ENCODE measurements at places on chromosomes 4 and X.

DNA sequence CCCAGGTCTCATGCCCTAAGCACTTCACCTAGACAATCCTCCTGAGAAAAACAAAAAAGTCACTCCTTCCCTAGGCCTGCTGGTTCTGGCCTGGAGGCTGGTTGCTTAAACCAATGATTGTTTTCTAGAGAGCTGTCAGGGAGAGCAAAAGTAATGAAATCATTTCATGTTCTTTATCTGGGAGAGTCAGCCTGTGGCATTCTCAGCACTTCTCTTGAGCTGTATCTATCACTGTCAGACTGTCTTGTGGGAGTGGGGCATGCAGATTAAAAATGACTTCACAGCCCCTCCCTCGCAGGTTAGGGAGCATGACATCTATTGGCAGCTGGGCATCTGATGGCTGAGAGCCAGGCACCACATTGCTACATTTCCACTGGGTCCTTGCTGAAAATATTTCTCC, 20.4 kb upstream of the TMEM154 start:
- no peak for DNase-seq

GRCh38 chrX:93791304-93791703, 117.3 kb downstream of the FAM133A start:
- DNase-seq, result no peak

DNA sequence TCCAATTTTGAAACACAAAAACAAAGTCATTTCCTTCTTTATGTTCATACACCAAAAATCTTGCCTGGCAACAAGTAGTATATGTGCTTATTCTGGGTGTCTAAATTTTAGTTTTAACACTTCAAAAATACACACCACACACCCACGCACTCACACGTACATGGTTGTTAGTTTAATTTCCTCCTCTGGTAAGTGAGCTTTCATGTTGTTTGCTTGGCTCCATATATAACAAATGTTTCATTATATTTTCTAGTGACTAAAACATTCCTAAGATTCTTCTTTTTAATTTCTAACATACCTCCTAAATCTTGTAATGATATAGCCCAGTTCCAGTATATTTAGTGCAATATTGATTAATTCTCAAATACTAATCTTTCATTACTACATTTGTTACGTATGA, 80.9 kb downstream of the PRDM5 start:
- no peak for DNase-seq

- no peak for DNase-seq
Measured at GRCh38 chr4:25759101-25759500, 103.5 kb downstream of the SLC34A2 start.

GRCh38 chr4:181877329-181877848, 365.8 kb upstream of the TENM3 start:
- DNase-seq, result no peak

DNA sequence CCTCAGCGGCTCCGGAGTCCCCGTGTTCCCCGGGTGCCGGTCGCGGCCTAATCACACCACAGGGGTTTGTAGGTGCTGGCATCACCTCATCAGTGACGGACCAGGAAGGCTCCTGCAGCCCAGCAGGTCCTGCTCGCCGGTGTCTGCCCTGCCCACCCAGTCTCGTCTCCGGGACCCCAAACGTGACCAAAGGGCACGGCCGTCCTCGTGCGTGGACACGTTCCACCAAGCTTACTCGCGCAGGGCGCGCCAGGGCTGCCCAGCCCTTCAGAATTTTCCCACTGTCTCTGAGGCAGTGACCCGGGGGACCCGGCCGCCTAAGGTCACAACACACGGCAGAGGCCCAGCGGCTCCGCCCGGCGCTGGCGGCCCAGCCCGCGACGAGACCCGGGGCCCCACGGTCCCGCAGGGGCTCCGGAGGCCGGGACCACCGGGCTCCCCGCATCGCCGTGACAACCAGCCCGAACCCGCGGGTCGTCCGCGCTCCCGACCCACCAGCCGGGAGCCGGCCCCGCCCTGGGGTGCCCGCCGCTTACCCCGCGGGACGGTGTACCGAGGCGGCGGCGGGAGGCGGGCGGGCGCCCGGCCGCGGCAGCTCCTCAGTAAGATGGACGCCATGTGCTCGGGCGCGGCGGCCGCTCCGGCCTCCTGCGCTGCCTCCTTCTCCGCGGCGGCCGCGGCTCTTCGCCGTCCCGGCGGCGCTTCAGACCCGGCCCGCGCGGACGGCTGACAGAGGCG, 454 bp downstream of the LETM1 start:
- DNase-seq, result peak; percentile 33

DNA sequence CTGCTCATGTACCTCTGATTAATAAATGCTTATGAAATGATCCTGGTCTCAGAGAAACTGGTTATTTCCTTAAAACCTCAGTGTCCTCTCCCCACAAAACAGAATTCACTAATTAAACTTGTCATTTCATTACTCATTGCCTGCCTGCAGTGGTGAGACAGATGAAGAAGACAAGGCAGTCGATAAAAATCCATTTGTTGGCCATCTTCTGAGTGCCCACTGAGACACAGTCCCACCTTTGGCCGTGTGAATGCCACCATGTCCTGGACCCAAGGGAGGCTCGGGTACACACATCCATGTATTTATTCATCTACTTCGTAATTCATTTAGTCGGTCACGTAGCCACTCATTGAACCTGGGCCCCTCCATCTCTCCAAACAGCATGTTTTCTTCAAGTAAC, 3.5 kb downstream of the S100P start:
- no peak for DNase-seq

- DNase-seq, result no peak
Measured at GRCh38 chr4:175453456-175453855, 358.6 kb downstream of the GPM6A start.

DNA sequence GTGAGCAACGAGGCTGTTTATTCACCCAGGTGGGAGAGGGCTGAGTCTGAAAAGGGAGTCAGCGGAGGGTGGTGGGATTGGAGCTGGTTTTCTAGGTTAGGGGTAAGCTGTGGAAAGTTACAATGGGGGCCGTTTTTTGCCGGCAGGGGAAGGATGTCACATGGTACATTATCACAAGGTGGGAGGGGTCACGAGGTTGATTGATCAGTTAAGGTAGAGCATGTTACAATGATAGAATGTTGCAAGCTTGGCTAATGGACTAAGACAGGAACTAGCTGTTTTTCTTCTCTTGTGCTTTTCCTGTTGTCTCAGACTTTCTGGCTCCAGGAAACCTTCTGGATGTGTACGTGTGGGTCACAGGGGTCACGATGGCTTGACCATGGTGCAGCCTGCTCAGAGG, 536.3 kb upstream of the HTR2C start:
- no peak for DNase-seq

DNA sequence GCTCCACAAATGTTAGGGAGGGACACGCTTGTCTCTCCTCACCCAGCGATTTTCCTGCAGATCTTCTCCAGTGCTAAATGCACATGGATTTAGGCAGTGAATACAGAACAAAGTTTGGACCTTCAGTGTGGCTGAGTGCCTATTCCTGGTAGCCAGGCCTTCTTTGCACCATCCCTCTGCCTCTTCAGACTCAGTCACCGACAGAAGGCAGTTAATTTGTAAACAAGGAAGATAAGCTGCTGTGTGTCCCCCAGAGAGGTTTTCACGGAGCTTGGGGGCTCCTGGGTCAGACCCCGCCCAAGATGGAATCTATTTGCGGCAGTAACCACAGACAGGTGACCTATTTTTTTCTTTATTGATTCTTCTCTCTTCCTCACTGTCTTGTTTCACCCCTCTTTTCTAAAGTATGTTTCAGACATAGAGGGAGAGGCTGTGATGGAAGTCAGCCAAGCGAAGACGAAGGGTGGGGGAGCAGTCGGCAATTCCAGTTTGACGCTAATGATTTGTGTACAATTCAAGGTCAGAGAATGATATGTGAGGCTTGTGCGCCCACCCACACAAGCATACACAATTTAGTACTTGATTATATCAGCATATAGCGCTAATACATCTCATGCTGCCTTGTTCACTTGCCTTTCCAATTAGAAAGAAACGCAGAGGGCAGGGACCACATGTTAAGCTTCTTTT, 200.8 kb downstream of the MGST2 start:
- no peak for DNase-seq

DNA sequence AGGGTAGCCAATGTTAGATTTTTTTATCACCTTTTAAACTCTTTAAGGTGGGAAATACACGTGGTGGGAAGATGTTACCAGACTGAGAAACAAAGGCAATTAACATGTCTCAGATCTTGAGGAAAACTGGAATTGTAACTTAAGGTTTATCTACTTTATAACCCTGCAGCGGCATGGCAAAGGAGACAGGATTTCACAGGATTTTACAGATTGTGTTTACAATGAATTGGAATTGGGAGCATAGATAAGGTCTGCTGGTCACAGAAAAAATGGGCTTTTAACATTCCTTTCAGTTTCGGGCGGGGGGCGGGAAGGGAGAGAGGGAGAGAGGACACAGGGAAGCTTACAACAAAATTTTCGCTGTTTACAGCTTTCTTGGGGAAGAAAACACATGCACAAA, 467.5 kb upstream of the CT83 start:
- no peak for DNase-seq

- no peak for DNase-seq
Measured at GRCh38 chrX:136106920-136107528, 40.3 kb upstream of the FHL1 start.

DNA sequence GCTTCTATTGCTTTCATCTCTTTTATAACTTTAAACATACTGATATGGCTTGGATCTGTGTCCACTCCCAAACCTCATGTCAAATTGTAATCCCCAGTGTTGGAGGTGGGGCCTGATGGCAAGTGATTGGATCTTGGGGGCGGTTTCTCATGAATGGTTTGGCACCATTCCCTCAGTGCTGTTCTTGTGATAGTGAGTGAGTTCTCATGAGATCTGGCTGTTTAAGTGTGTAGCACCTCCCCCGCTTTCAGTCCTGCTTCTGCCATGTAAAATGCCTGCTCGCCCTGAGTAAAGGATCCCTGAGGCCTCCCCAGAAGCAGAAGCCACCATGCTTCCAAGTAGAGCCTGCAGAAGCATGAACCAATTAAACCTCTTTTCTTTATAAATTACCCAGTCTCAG, 17.7 kb downstream of the MND1 start:
- DNase-seq, result no peak

DNA sequence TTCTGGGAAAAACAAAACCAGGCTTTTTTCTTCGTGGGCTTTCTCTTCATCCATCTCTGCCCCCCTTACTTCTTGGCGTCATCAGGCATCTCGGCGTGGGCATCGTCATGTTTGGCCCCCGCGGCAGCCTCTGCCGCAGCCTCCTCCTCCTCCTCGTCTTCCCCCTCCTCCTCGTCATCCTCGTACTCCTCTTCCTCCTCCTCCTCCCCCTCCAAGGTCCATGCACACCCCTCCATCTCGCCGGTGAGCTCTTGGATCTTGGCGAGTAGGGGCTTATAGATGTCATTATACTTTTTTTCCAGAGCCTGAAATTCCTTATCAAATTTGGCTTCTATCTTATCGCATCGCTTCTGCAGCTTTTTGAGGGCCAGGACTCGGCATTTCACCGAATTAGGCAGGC, 488 bp downstream of the NAP1L5 start:
- no peak for DNase-seq

GRCh38 chr4:74228691-74229640, 71.0 kb downstream of the MTHFD2L start:
- peak; percentile 80 for DNase-seq
